ENCODE measurements at places on chromosomes 12 and 14.

DNA sequence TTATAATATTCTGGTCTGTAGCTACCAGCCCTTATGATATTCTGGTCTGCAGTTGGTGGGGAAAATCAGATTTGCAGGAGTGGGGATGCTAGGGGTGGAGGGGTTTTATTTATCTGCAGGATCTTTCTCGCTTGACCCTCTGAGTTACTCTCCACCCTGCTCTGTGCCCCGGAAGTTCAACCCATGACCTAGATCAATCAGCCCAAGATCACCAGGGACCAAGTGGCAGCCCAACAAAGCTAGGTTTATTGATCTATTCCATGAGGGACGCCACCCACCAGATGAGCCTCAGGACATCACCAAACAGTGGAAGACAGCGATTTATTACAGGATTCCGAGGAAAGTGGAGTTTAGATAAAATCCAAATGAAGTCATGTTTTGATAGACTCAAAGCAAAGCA lies 25.8 kb upstream of the C12orf76 start:
- DNase-seq: no peak

DNA sequence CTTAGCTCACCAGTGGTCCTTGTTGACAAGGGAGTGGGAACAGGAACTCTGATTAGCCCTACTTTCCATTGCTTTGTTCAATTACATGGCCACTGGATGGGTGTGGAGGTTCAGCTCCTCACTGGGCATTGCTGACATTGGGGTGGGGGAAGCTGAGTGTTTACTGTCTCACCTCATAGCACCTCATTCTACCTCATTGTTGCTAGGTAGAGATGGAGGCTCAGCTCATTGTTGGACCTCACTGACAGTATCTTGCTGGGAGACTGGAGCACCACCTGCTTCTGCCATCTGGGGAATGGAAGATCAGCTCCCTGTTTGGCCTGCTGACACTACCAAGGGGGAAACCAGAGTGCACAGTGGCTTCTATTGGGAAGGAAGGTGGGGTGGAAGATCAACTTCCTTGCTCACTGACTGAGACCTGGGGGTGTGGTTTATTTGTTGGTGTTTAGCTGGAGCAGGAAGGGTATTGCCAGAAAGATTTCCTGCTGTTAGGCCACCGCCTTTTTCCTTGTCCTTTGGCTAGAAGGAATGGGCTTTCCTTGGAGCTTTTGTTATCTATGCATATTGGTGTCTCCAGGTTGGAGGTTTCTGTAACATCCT lies 1.3 kb upstream of the OR4E2 start:
- DNase-seq: no peak

GRCh38 chr14:22070119-22070982 lies 396.7 kb upstream of the OR4E1 start:
- no peak for DNase-seq

DNA sequence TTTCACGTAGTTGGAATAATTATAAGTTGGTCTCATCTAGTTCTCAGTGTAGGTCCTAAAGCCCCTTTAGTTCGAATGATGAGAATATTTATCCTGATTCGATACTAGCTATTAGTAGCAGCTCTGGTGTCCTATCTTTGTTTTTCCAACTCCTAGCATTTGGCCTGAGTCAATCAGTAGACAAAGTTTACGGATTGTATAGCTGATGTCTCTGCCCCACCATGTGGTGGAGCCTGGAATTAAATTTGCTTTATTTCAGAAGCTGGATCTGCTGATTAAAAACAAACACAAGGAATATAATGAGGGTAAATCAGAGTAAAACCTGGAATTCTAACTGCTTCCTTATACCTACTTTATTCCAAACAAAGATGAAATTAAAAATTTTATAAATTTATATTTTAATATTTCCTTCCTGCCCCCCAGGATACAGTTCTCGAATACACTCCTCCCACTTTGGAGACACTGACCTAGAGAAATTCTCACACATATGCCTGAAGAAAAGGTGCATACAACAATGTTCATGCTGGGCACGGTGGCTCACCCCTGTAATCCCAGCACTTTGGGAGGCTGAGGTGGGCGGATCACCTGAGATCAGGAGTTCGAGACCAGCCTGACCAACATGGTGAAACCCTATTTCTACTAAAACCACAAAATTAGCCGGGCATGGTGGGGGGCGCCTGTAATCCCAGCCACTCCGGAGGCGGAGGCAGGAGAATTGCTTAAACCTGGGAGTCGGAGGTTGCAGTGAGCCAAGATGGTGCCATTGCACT lies 7.6 kb upstream of the BRMS1L start:
- peak; percentile 20 for DNase-seq

- no peak for DNase-seq
Observed at GRCh38 chr12:27293463-27293862, 39.2 kb upstream of the BMAL2 start.

GRCh38 chr14:23055621-23056144 lies 1.6 kb downstream of the CDH24 start:
- no peak for DNase-seq

DNA sequence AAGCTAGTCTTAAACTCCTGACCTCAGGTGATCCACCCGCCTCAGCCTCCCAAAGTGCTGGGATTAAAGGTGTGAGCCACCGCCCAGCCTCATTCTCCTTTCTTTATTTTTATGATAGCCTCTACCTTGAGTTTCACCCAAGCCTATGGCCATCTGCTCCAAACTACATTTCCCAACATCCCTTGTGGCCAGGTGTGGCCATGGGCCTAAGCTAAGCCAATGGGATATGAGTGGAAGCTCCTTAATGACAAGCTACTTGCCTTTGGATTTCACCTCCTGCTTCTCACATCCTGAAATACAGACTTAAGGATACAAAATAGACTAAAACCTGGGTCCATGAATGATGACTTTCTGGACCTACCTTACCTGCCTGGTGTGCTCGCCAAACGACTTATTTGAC lies 46.2 kb downstream of the DPF3 start:
- DNase-seq: no peak

- DNase-seq: no peak
Observed at GRCh38 chr12:55019784-55020183, at the start of gene NEUROD4. NEUROD4 (plus strand) TSS chr12:55019974; CDS start chr12:55026440, 6,466 bp downstream.

GRCh38 chr14:103533999-103534575 lies 5.1 kb downstream of the TRMT61A start:
- no peak for DNase-seq

GRCh38 chr12:96989916-96990315 lies 82.9 kb downstream of the NEDD1 start:
- peak; percentile 48 for DNase-seq

DNA sequence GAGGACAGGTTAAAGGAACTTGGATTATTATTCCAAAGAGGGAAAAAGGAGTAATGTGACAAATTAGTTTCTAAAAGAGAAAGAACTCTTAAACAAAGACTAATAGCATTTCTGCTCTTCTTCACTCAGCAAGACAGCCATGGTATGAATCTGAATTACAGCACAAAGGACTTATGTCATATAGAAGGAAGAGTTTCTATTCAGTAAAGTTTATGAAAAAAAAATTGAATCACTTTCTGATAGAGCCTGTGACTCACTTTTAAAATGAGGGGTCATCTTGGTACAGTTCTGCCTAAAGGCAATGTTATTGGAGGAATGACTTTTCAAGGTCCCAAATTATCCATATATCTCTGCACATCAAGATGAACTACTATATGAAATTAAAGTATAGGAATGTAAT lies 101.7 kb downstream of the DUSP6 start:
- DNase-seq: no peak

DNA sequence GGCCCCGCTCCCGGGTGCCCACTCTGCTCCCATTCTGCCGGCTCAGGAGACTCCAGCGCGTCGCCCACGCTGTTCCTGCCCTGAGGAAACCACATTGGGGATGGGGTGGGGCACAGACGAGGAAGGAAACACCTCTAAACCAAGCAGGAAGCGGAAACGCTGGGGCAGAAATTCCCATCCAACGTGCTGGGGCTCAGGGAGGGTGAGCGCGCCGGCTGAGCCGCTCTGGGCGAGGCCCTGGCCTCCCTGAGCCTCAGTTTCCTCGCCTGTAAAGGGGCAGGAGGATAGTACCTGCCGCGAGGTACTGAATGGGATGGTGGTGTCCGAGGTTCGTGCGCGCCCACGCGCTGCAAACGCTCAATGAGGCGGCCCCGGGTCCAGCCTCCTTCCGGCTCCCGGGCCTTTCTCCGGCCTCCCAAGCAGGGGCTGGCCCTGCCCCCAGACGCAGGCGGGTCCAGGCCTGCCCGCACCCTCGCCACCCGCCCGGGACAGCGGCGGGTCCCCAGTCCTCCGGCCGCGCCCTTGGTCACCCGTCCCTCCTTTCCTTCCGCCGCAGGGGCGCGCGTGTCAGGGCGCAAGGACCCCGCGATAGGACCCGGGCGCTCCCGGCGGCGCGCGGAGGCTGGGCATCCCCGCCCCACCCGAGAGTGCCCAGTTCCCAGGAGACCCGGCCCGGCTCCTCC lies 673 bp downstream of the BEGAIN start:
- DNase-seq: peak; percentile 77

DNA sequence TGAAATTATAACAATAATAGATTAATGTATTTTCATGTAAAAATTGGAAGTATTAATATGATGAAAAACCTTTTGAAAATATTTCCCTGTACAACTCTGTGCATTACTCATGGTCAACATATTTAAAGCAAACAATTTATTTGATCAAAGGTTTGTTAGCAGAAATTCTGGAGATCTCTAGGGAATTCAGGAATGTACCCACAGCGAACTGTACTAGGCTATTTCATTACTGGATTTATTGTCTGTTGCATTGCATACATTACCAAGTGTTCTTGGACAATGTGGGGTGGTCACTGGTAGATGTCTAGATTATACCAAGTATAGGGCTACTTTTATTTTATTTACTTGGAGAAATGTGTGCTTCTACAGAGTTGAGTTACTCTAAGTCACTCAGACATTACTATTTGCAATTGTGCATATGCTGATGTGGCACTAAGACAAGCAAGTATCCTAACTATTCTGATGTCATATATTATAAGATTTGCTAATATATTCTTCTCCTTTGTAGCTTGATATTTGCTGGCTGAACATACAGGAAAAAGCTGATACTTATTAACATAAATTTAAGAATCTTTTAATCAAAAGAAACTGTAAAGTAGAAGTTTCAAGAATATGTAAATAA lies 323.3 kb downstream of the CCER1 start:
- no peak for DNase-seq

Measured in NCI-H1436 (cell line).